ENCODE measurements at places on chromosomes 1 and 21.

- no peak for DNase-seq
Measured at GRCh38 chr1:205124726-205125125, 2.9 kb upstream of the RBBP5 start.

GRCh38 chr21:29125191-29125590 is 5.3 kb upstream of the MAP3K7CL start:
- no peak for DNase-seq

GRCh38 chr1:117436513-117436912 is 69.3 kb downstream of the MAN1A2 start:
- no peak for DNase-seq

- no peak for DNase-seq
Measured at GRCh38 chr21:38438462-38438893, 59.8 kb downstream of the ERG start.

- no peak for DNase-seq
Measured at GRCh38 chr1:62178372-62178771, 16.3 kb upstream of the L1TD1 start.
